ENCODE measurements at places on chromosomes 3 and 15. TPM values are rescaled to one million over a fixed set of nuclear protein-coding genes. Genes with fewer than 3 reads are reported as not detected.

TF gene
- total RNA-seq, result 1.1 TPM

INSYN1 gene
- total RNA-seq, result not detected

AADACL2 gene
- total RNA-seq, result not detected

- no peak overlapping the region for H3K4me3 ChIP-seq
- H3K27ac ChIP-seq, result no peak overlapping the region
- no peak for DNase-seq
- no peaks in the 10 kb centered on the region for H3K27me3 ChIP-seq
Observed at GRCh38 chr15:26561896-26562295, 211.0 kb downstream of the GABRB3 start.

DNA sequence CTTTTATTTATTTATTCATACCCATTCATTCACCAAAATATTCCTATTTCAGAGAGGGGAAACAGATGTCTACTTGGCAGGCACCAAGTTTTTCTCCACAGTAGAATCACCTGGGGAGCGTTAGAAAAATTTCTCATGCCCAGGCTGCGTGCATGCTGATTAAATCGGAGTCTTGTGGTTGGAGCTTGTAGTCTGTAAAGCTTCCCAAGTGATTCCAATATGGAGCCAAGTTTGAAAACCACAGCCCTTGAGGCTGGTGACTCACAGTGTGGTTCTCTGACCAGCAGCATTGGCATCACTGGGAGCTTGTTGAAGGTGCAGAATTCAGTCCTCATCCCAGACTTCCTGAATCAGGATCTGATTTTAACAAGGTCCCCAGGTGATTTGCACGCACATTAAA lies 49.7 kb downstream of the PDHB start:
- no peak overlapping the region for H3K27ac ChIP-seq
- H3K4me1 ChIP-seq, result no peaks in the 10 kb centered on the region
- peak; percentile 55 for DNase-seq

GRCh38 chr15:88049506-88049905 lies 207.0 kb downstream of the NTRK3 start:
- no peaks in the 10 kb centered on the region for H3K4me1 ChIP-seq
- no peaks in the 10 kb centered on the region for H3K36me3 ChIP-seq
- H3K27ac ChIP-seq, result no peak overlapping the region
- no peak overlapping the region for H3K4me3 ChIP-seq

DNA sequence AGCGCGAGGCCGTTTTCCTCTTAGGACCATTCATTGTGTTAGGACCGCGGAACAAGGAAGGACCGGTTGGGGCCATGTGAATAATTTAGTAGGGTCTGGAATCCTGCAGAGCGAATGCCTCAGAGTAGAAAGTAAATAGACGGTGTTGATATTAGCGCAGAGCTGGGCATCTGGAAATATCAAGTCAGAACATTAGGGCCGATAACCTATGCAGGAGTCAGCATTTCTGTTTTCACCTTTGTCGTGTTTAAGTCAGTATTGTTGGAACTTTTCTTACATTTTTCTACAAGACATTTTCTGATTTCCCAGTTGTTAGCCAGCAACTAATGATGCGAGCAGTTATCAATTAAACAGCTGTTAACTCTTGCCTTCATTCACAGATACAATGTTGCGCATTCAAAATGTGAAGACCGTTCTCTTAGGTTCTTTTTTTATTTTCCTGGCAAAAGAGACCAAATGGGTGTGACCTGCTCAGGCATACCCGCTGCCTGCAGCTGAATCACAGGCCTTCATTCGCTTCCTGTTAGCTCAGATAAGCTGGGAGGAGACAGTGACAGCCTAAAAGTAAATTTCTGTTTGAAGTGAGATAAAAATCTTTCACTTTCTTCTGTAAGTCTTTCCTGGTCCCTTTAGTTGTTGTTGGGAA lies 966 bp upstream of the PKM start:
- H3K4me1 ChIP-seq, result peaks cover 55% of the 10 kb centered on the region
- no peaks in the 10 kb centered on the region for H3K27me3 ChIP-seq
- peak; percentile 61 for DNase-seq
- peak overlapping the region; percentile 95 for H3K27ac ChIP-seq
- peaks cover 72% of the 10 kb centered on the region for H3K36me3 ChIP-seq

DNA sequence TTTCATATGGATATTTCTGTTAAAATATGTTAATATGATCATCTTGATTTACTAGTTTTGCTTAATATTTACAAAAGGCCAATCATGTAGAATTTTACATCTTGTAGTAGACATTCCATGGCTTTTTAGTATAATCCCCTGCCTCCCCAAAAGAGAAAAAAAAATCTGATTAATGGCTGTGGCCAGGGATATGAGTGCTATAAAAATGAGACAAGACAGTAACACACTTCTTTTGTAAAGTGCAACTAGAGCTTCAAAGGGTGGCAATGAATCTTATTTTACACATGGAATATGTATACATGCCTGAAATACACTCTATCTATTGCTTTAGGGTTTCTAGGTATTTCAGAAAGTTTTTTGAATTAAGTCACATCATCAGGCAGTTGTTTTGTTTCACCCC lies 112.2 kb upstream of the NANOGP8 start:
- H3K27me3 ChIP-seq, result no peaks in the 10 kb centered on the region
- no peak for DNase-seq
- H3K36me3 ChIP-seq, result no peaks in the 10 kb centered on the region
- no peaks in the 10 kb centered on the region for H3K4me1 ChIP-seq
- H3K4me3 ChIP-seq, result no peak overlapping the region

DNA sequence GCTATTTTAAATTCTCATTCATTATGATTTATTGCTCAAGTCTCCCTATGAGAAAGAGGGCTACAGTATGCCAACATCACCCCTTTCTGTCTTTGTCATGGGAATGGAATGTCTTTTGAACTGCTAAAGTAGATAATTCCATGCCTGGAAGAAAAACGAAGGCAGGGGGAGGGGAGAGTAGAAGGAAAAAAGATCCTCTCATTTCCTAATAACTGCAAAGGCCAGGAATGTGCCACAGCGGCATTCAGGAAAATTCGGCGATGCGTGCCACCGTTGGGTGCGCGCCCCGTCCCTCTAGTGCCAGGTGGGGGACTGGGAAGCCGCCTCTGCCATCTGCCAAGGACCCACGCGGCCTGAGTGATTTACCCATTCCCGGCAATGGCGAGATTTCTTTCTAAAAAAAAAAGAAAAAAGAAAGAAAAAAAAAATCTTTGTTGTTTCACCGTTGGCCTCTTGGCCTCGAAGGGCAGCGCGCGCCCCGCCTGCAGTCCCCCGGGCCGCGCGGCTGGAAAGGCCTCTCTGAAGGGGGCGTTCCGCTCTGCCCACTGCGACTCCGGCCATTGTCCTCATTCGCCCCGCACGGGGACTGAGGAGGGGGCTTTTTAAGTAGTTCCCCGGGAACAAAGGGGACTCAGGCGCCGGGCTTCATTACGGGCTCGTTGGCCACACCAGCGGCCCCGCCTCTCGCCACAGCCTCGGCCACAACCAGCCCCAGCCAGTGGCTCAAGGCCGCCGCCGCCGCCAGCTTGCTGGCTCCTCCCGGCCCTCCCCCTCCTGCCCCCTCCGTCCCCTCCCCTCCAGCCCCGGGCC lies 54.5 kb downstream of the CPN2 start:
- H3K27ac ChIP-seq, result peak overlapping the region; percentile 29
- H3K27me3 ChIP-seq, result no peaks in the 10 kb centered on the region
- DNase-seq, result peak; percentile 73
- H3K36me3 ChIP-seq, result no peaks in the 10 kb centered on the region
- H3K4me3 ChIP-seq, result peak overlapping the region; percentile 53

GRCh38 chr3:107881509-107881908 lies 209.3 kb downstream of the CD47 start:
- no peak overlapping the region for H3K4me3 ChIP-seq
- no peaks in the 10 kb centered on the region for H3K36me3 ChIP-seq
- H3K27ac ChIP-seq, result no peak overlapping the region
- DNase-seq, result no peak
- H3K4me1 ChIP-seq, result no peaks in the 10 kb centered on the region

DNA sequence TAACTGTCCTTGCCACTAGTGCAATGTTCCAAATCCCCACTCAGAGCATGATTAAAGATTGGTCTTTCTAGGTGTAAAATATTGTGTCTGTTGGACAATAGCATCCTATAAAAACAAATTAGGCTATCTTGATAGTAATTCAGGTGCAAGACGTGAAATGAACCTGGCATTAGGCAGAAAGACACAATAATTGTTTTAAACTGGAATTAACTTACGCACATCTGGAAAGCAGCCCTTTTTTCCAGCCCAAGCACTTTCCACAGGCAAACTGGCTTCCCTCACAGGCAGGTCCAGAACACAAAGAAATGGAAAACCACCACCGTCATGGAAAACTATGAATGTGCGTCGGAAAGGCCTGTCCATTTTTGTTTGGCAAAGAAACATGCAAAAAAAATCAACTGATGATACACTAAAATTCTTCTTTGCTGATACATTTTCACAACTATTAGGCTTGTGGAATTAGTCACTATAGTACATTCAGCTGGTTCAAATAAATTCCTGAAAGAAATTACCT lies 474.7 kb upstream of the IL12A start:
- no peak overlapping the region for H3K4me3 ChIP-seq
- no peaks in the 10 kb centered on the region for H3K4me1 ChIP-seq
- H3K27ac ChIP-seq, result no peak overlapping the region

GRCh38 chr15:101530224-101530958 lies 40.9 kb upstream of the PCSK6 start:
- peaks cover 2% of the 10 kb centered on the region for H3K36me3 ChIP-seq
- H3K27me3 ChIP-seq, result peaks cover 45% of the 10 kb centered on the region
- H3K27ac ChIP-seq, result no peak overlapping the region
- H3K4me3 ChIP-seq, result no peak overlapping the region
- H3K4me1 ChIP-seq, result peaks cover 21% of the 10 kb centered on the region
- DNase-seq, result peak; percentile 30

DNA sequence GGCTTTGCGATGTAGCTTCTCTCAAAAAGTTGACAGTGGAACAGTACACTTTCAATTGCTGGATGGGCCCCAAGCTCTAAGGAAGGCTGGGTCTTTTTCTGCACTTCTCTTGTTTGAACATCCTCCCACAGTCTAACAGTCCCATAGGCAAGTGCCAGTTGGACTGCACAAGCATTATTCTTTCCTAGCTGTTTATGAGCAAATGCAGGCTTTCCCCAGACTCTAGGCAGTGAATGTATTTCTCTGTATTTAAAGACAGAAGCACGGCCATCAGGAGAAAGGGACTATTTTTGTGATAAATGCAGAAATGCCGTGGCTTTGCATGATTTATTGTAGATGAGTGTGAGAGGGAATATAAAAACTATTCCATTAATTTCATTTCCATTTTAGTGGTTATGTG lies 539.3 kb upstream of the LMCD1 start:
- no peak for DNase-seq
- H3K4me1 ChIP-seq, result no peaks in the 10 kb centered on the region
- H3K27me3 ChIP-seq, result no peaks in the 10 kb centered on the region
- H3K4me3 ChIP-seq, result no peak overlapping the region
- no peaks in the 10 kb centered on the region for H3K36me3 ChIP-seq

DNA sequence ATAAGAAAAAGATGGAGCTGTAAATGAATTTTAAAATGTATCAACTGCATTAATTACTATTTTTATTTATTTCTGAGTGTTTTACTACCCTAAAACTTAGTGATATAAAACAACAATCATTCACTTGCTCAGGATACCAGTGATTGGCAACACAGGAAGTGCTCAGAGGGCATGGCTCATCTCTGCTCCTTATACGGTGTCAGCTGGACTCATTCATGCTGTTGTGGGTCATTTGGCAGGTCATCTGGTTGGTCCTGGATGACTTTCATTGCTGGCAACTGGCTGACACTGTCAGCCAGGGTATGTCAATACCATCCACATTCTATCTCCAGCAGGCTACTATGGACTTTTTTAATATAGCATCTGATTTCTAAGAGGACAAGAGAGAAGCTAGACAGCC lies 689.6 kb upstream of the NECTIN3 start:
- peaks cover 10% of the 10 kb centered on the region for H3K4me1 ChIP-seq
- no peak overlapping the region for H3K4me3 ChIP-seq
- no peak for DNase-seq
- H3K27me3 ChIP-seq, result no peaks in the 10 kb centered on the region

- H3K27me3 ChIP-seq, result peaks cover 44% of the 10 kb centered on the region
- H3K36me3 ChIP-seq, result no peaks in the 10 kb centered on the region
- H3K27ac ChIP-seq, result no peak overlapping the region
- H3K4me3 ChIP-seq, result no peak overlapping the region
- no peak for DNase-seq
Observed at GRCh38 chr3:140344601-140345205, 333.2 kb upstream of the TRIM42 start.

GRCh38 chr3:141561426-141562034 lies 74.7 kb downstream of the RASA2 start:
- H3K4me3 ChIP-seq, result no peak overlapping the region
- peaks cover 12% of the 10 kb centered on the region for H3K36me3 ChIP-seq
- no peaks in the 10 kb centered on the region for H3K4me1 ChIP-seq
- no peaks in the 10 kb centered on the region for H3K27me3 ChIP-seq
- DNase-seq, result peak; percentile 76

- no peak overlapping the region for H3K27ac ChIP-seq
- no peaks in the 10 kb centered on the region for H3K4me1 ChIP-seq
- no peak for DNase-seq
- no peak overlapping the region for H3K4me3 ChIP-seq
- H3K36me3 ChIP-seq, result no peaks in the 10 kb centered on the region
Observed at GRCh38 chr3:59879031-59879581, 829.3 kb upstream of the CFAP20DC start.

- H3K27ac ChIP-seq, result no peak overlapping the region
- peak; percentile 83 for DNase-seq
- H3K27me3 ChIP-seq, result no peaks in the 10 kb centered on the region
- H3K36me3 ChIP-seq, result no peaks in the 10 kb centered on the region
- H3K4me1 ChIP-seq, result peaks cover 18% of the 10 kb centered on the region
- peak overlapping the region; percentile 45 for H3K4me3 ChIP-seq
Observed at GRCh38 chr3:32177702-32178198, 60.7 kb upstream of the CMTM8 start.

DNA sequence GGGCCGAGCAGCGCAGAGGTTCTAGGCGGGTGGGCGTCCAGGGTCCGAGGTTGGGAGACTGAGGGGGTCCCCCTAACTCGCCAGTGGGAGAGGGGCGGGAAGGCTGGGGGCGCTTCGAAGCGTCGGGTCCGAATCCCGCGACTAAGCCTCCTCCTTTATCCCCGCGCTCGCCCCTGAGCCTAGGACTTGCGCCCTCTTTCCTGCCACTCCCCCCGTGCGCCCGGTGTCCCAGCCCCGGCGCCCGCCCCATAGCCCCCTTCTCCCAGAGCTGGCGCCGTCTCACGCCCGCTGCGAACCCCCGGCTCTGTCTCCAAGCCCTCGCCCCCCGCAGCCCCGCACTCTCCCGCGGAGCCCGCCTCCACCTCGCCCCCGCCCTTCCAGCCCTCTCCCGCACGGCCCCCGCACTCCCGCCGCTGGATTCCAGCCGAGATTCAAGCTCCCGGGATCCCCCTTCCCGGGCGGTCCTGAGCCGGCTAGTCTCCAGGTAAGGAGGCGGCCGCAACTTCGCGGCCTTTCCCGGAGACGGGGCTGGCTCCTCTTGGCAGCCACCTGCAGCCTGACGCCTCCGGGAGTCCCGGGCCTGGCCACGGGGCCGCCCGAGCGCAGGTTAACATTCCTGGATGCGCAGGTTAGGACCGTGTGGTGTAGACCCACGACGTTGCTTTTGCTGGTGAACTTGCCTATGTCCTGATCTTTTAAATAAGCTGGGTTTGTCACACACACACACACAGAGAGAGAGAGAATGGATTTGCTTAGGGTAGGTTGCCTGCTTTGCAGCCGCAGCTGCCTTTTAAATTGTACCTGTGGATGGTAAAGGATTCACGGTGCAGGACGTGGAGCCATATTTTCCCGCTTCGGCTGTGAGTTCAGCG lies 563 bp downstream of the PXYLP1 start:
- peak overlapping the region; percentile 82 for H3K4me3 ChIP-seq
- peaks cover 36% of the 10 kb centered on the region for H3K4me1 ChIP-seq
- H3K27ac ChIP-seq, result no peak overlapping the region

Measured in Calu3 (cell line).